ENCODE measurements at places on chromosomes 2 and 18.
A peak's percentile ranks its signal among the peaks of the same experiment; 100 is the strongest.

- DNase-seq, result peak; percentile 70
Observed at GRCh38 chr2:134375935-134376334, 122.1 kb downstream of the MGAT5 start.

DNA sequence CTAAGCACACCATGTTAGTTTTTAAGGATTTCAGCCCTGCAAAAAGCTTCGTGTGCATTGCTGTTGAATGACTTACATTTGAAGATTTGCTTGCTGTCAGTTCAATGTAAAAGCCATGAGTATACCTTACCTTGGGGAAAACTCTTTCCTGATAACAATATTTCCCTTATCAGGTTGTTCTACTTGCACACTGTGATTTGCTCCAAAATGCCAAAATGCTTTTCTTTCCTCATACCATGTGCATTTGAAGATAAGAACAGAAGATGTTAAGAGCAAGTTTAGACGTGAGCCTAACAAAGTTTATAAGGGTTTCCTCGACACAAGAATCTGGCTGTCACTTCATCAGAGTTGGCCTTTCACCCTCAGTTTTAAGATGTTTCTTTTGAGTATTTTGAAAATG lies 57.6 kb downstream of the SCN1A start:
- DNase-seq, result no peak

DNA sequence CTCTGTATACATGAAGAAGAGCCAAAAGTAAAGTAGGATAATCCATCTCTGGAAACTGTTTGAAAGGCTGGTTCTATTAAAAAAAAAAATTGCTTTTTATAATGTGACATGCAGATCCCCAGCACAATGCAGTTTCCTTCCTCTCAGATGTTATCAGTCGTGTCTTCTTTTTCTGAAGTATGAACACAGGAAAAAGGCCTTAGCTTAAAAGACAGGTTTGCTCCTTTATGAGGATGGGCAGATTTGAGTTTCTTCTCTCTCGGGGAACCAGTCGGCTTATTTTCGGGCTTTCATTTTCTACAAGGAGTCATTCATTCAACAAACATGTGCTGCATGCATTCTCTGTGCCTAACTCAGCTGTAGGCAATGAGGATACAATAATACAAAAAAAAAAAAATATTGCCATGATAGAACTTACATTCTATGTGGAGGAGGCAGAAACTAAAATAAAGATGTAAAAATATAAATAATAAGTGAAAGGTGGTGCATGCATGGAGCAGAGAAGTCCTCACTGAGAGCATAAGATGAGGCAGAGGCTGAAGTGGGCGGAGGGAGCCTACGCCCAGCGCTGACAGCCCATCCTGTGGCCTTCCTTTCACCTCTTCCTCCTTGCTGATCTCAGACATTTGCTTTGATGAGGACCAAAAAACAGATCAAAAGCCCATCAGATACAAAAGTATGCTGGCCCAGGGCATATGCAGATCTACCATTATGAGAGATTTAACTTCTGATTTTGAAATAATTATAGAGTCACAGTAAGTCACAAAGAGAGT lies at the start of gene CD226:
Gene CD226, minus strand, starts transcription at position 513 of the 773 bp plus-strand sequence. Its CDS starts 467 bp downstream, at position 46.
- DNase-seq, result no peak

DNA sequence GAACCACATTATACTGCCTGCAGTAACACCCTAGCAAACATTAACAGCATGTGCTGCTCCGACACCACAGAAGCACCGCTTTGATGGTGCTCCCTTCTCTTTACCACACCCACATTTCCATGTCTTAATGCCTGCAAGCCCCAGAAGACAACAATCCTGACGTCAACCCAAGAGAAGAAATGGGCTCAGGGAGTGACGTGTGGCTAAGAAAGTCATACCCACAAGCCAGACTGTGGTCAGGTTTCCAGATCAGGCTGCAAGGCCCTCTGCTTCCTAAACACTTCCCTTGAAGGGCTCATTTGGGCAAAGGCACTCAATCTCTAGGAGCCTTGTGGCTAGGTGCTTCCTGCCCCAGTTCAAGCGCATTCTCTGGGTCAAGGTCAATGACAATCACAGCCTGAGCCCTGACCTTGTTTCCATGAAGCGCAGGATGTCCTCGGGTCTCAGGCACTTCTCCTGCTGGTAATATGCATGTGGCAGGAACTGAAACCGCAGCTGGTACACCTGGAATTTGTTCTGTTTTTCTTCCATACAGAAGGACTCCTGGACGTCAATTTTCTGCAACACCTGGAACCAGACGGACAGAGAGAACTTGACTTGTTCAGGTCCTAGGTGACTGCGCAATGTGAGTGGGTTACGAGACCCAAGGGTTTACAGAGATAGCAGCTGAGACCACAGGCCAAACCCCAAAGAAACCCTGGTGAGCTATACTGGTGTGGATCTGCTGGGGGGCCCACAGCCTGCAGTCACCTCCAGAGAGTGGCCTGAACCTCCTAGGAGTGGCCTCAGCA lies 67.2 kb downstream of the POLR1A start:
- no peak for DNase-seq

- DNase-seq, result no peak
Observed at GRCh38 chr2:43472527-43473194, 123.2 kb downstream of the THADA start.

DNA sequence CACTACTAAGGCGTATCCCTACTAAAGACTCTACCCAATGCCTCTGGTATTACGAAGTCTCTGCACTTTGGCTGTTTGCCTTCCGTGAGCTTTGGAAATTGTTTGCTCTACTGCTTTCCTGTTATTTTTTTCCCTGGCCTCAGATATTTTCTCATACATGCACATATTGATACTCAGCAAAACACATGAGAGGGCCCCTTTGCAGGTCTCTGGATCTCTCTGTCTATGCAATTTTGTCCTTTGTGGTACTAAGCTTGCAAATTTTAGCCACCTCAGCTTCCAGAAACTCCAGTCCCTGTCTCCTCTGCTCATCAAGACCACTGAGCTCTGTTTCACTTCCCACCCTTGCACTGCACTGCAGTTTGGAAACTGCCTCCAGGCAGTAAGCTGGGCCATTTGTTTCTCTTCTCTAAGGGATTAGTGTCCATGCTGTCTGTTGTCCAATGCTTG lies 46.6 kb downstream of the TAF1B start:
- no peak for DNase-seq

GRCh38 chr2:224901121-224901676 lies 141.1 kb downstream of the DOCK10 start:
- no peak for DNase-seq

- no peak for DNase-seq
Observed at GRCh38 chr2:64819774-64820688, 166.3 kb upstream of the SERTAD2 start.

- no peak for DNase-seq
Observed at GRCh38 chr2:20353241-20353992, 2.8 kb upstream of the PUM2 start.

DNA sequence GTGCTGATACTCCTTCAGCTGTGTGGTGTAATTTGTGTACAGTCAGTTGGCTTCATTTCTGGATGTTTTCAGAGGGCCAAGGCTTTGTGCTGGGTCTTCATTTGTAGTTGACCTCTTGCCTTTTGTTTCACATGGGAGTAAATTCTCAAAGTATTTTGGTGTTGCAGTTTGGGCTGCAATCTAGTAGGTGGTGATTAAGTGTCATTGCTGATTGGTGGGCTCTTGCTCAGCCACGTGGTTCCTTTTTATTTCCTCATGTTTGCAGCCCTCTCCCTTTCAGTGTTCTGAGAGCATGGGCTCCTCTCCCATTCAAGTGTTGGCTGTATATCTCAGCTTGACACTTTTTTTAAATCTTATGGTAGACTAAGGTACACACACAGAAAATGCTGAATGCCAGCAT lies 96.8 kb downstream of the SNTG2 start:
- no peak for DNase-seq

GRCh38 chr2:2620604-2621003 lies 289.5 kb upstream of the MYT1L start:
- DNase-seq, result no peak

- DNase-seq, result no peak
Observed at GRCh38 chr18:42174909-42175308, 219.9 kb downstream of the PIK3C3 start.

GRCh38 chr2:125092276-125093009 lies 1067.4 kb downstream of the CNTNAP5 start:
- no peak for DNase-seq

DNA sequence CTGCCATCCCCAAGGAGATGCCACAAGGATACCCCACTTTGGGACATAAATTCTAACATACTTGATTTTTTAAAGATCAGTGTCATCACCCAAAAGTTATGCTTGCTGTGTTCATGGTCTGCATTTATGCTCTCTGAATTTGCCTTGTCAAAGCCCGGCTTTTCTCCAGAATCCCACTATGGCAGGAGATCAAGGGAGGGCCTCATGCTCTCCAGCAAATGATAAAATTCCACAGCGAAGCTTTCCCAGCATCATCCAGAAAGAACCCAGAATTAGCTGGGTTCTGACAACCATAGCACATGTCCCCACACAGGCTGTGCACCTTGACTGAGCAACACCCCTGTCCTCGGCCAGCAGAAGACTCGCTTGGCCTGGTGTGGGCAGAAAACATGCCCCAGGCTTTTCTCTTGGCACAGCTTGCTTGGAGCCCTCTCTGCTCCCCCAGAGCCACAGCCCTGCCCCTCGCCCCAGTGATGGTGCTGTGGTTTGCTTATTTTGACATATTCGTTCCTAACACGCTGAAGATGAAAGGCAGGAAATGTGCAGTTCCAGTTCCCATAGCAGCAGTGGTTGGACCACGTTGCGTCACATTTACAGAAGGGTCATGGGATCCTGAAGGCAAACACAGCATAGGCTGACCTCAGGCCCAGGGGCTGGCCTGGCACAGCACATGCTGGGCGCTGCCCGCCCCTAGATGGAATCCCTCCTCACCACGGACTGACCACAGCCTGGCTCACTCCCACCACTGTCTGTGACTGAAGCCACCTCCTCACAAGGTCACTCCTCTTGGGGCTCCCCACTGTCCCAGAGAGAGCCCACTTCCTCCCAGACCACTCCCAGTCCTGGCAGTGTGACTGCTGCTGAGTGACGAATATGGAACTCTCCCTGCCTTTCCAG lies 14.1 kb upstream of the CHRNA1 start:
- peak; percentile 18 for DNase-seq

DNA sequence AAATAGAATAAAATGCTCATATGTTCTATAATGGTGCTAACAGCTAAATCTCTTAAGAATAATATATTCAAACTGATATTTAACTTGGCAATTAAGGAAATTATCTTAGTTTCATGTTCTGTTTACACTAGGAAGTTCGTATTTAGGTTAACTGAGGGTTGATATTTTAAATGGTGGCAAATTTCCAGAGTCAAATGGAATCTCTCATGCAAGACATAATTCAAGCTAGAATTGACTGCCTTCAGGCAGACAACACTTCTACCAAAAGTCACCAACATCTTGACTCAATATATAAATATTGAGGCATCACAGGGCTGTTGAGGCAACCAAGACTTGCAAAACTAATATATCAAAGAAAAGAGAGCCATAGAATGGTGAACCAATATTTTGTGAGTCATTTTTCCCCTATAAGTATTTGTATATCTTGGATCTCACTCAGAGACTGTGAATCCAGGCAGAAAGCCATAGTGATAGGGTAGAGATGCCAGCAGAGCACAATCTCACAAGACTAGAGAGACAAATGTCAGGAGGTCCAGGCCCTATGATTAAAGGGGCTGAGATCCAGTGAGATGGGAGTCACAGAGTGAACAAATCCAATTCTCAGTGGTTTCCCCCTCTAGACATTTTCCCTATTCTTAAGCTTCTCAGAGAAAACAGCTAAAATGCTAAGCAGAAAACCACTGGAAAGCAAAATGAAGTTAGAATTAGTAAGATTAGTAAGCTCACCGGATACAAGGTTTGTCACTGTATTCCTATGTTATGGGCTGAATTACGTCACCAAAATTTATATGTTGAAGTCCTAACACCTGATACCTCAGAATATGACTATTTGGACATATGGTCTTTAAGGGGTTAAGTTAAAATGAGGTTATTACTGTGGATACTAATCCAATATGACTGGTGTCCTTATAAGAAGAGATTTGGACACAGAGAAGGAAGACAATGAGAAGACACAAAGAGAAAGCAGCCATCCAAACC lies 358.2 kb upstream of the UBE2E3 start:
- DNase-seq, result no peak

DNA sequence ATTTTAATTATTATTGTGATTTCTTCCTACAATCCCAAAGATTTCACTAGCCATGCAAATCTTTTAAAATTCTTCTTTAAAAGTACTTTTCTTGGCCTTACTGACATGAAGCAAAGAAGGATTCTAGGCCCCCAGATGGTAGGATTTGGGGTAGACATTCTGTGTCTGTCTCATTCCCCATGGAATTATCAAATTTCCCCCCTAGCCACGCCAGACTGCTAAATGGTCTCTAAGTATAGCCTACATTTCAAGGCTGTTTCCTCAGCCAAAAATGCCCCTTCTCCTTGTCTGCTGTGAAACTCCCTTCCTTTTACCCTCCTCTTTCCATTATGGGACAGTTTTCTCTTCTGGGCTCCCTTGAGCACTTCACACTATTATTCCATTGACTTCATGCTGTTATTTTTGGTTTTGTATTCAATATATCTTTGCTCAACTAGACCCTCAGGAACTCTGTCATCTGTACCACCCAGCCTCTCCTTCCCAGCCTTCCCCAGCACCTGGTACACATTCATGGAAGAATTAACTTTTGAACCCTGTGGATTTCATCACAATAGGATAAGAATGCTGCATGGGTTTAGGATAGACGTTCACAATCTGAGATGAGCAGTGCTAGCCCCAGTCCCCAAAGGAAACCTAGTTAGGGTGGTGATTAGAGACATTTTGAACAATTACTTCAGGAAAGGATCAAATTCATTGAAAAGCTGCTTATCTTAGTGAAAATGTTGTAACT lies 21.5 kb upstream of the CYP1B1 start:
- DNase-seq, result no peak

DNA sequence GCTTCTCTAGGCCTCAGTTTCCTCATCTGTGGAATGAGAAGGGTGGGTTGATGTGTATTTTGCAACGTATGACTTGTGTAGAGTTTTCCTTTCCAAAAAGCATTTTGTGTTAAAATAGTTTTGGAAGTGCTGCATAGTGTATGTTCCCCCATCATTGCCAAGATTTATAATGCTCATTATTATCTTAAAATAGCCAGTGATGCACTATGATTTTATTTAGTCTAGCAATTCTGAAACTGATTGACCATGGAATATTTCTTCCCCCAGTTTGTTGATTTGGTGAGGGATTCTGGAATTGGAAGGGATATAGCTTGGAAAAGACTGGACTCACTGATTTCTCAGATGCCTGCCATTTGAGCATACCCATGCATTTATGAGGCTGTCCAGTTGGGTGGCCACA lies 130.6 kb downstream of the CCDC85A start:
- no peak for DNase-seq

DNA sequence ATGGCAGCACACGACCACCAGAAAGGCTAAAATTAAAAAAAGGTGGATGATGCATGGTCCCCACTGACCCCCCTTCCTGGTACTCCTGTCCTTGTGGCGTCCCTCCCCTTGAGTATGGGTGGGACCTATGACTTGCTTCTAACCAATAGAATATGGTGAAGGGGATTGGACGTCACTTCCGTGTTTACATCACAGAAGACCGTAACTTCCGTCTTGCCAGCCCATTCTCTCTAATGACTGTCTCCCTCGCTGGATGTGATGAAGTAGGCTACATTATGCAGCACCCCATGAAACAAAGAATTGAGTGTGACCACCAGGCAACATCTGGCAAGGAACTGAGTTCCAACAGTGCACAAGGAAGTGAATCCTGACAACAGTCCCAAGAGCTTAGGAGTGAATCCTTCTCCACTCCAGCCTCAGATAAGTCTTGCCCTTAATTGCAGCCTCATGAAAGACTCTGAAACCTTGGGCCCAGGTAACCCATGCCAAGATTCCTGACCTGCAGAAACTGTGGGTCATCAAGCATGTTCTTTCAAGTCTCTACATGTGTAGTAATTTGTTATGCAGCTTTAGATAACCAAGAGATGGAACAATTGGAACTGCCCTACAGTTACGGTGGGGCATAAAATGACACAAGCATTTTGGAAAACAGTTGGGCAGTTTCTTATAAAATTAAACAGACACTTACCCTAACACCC lies 80.1 kb upstream of the NPAS2 start:
- DNase-seq, result no peak

Data from body of pancreas (tissue), 4 donors.